ENCODE measurements at places on chromosomes 5 and 9. TPM values are rescaled to one million over a fixed set of nuclear protein-coding genes. Genes with fewer than 3 reads are reported as not detected.

The GLT6D1 gene
- total RNA-seq = not detected

The SLC34A1 gene
- total RNA-seq = 0.15 TPM

The FSD1L gene
- 0.38 TPM for total RNA-seq

The ERMP1 gene
- 25.7 TPM for total RNA-seq

The CCNO gene
- total RNA-seq = 1.6 TPM

The CDKN2B-AS1 gene
- total RNA-seq = 1.7 TPM

The CERCAM gene
- 18.3 TPM for total RNA-seq

The WDR38 gene
- not detected for total RNA-seq

GRCh38 chr9:113502427-113503034, 39.0 kb downstream of the RGS3 start:
- no peak for DNase-seq

- no peak for DNase-seq
These were observed 72.5 kb upstream of the GPR151 start for GRCh38 chr5:146588331-146589027.

DNA sequence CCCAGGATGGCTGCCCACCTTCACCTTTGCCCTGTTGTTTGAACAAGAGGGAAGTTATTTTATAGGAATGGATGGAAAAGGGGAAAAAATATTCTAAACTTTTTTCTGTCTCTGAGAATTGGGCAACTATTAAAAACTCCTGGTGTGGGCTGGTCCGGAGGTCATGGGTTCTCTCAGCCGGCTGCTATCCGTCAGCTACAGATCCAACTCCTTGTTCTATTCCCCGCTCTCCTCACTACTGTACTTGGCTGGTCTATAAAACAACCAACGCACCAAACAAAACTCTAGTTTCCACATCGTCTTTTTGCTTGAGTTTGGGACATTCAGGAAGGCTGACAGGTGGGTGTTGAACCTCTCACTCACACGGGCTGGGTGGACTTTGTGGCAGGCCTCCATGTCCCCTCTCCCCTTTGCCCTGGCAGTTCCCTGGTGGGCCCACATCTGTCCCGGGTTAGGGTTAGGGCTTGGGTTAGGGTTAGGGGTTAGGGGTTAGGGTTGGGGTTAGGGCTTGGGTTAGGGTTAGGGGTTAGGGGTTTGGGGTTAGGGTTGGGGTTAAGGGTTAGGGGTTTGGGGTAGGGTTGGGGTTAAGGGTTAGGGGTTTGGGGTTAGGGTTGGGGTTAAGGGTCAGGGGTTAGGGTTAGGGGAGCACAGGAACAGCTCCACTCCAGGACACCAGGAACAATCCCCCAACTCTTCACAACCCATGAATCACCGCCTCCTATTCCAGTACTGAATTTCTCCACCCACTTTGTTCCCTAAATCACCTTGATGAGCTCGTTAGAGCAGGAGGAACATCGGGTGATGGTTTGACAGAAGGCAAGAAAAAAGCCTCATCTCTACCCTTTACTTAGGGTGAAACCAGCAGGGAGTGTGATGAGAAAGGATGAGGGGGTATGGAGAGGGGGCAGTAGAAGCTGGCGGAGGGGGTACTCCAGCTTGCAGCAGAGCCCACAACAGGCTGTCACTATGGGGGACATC, 302.1 kb upstream of the IRX4 start:
- DNase-seq = no peak

DNA sequence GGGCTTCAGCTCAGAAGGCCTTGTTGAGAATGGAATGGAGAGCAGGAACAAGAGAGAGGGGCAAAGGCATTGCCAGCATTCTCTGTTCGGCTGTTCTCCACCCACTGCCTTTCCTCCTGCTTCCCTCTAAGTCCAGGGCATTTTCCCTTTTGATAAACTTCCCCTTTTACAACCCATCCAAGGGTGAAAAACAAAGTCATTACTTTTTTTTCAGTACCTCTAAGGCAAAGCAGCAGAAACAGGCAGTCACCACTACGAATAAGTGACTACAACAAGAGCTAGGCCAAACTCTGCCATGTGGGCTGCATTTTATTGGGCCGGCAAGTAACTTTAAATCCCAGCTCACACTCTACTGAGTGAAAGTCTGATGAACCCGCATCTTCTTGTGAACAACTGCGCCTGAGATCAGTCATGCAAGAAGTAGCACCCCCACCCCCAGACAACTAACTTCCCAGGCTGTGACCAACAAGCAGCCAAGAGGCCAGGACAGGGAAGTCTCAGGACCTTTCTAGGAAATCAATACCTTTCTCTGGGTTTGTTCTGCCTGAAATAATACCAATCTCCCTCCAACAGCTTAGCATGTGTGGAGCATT, 13.1 kb downstream of the IL7R start:
- no peak for DNase-seq

GRCh38 chr5:150510460-150511263, 2.7 kb downstream of the NDST1 start:
- no peak for DNase-seq

DNA sequence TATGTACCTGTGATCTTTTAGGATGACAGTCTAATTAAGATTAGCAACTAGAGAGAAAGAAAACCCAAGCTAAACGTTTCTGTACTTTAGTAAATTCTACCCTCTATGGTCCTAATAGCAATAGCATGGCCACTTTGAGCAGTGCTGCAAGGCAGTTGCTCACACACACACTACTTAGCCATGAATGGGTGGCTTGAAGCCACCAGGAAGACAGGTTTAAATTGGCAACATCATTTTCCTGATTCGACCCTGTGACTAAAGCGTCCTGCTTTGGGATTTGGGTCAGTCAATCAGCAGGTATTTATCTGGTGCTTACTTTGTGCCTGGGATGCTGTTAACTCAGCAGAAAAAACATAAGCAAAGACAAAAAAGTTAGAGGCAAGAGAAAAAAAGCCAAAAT, 150.6 kb downstream of the ARRDC3 start:
- DNase-seq = no peak

- no peak for DNase-seq
These were observed 174.1 kb downstream of the KDM4C start for GRCh38 chr9:6931913-6932312.

- no peak for DNase-seq
These were observed 151.7 kb downstream of the SEMA5A start for GRCh38 chr5:9394221-9394620.

- DNase-seq = no peak
These were observed 14.0 kb downstream of the SEC61B start for GRCh38 chr9:99235926-99236634.

- no peak for DNase-seq
These were observed 135.8 kb downstream of the KDM4C start for GRCh38 chr9:6893350-6894131.

DNA sequence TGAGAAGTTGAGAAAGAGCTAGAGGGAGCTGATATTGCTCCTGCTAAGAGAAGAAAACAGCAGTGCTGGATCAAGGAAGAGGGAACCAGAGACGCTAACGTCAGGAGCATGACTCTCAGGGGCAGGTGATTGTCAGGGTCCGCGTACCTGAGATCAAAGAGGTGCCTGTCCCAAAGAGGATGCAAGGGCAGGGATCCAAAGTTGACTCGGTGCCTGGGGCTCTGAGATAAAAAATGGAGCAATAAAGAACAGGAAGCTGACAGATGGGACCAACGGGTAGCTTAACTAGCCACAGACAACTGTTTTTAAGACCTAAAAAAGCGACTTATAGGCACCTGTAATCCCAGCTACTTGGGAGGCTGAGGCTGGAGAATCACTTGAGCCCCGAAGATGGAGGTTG, 517.8 kb downstream of the IRX1 start:
- no peak for DNase-seq

- DNase-seq = no peak
These were observed 79.7 kb downstream of the ZNF354C start for GRCh38 chr5:179139936-179140235.

GRCh38 chr5:68110264-68110663, 105.3 kb upstream of the PIK3R1 start:
- DNase-seq = no peak

- DNase-seq = no peak
These were observed 579.4 kb downstream of the TAF11L14 start for GRCh38 chr5:18213666-18214065.

DNA sequence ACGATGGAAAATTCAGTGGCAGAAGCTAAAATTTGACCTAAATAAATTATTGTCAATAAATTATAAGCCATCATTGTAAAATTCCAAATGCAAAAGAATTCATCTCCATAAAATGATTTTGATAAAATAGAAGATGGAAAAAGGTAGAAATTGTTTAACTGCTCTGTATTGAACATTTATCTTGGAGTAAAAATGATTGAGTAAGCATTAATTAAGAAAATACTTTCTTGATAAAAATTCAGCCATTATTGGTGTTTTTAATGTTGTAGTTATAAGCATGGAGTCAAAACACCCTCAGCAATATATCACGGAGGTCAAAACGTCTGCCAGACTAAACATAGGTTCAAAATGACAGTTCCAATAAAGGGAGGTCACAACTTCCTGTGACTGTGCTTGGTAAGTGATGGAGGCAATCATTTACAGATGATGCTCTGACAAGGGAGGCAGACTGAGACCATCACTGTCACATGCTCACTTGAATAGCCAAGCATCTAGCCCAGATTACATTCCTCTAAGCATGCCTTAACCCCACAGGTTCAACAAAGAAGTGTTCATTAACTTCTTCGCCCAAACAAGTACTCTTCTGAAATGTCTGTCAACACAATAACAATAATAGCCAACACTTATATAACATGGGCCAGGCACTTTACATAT, 69.5 kb downstream of the SH3TC2 start:
- no peak for DNase-seq

- DNase-seq = no peak
These were observed 61.8 kb upstream of the TBC1D2 start for GRCh38 chr9:98317134-98317857.

DNA sequence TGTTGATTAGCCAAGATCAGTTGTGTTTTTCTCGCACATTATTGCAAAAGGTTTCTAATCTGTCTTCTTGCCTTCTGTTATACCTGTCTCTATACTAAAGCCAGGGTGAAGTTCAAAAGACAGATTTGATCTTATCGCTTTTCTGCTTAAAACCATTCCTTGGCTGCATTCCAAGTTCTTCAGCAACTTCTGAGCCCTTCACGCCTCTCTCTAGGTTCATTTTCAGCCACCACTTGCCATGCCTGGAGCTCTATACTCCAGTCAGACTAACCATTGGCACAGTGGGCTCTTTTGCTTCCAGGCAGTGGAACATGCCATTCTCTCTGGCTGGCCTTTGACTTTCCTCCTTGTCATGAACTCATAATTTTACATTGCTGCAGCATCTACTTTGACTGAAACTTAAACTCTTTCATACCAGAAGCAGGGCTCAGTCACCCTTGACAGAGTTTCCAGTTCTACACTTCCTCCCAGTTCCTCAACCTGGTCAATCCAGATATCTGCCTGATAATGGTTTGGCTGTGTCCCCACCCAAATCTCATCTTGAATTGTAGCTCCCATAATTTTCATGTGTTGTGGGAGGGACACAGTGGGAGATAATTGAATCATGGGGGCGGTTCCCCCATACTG, 114.4 kb downstream of the SLC12A2 start:
- DNase-seq = no peak

DNA sequence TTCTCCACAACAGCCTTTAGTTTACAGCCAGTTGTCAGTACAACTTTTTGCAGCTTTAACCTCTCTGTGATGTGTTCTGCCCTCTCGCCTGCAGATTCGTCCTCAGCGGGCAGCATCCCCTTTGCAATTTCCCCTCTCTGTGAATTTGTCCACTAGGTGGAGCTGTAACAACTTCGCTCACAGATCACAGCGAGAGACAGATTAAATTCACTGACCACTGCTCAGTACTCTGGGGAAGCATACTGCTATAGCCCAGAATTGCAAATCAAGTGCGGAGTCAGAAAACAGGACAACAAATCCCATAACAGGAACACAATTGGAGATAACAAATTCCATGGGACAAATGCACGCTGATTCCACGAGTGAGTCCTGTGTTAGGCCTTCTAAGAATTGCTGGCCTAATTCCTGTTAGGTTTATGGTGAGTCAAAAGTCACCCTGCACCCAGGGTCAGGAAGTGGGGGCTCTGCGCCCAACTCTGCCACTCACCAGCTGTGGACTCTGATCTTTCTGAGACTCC, 2124.9 kb downstream of the MAT2B start:
- no peak for DNase-seq

DNA sequence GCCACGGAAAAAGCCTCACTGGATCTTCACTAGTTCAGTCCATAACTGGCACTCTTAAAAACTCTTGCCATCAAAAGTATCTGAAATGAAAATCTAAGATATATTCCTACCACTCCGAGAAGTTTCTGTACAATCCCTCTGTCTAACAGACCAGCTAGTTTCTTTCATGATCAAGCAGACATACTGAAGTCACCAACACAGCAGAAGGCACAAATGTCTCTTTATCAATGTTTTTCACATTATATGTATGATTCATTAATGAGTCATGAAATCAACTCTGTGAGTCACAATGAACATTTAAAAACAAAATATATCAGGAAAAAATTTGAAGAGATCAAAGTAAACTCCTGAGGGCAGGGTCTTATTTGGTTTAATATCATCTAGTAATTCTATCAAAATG, 50.8 kb downstream of the F2R start:
- no peak for DNase-seq

DNA sequence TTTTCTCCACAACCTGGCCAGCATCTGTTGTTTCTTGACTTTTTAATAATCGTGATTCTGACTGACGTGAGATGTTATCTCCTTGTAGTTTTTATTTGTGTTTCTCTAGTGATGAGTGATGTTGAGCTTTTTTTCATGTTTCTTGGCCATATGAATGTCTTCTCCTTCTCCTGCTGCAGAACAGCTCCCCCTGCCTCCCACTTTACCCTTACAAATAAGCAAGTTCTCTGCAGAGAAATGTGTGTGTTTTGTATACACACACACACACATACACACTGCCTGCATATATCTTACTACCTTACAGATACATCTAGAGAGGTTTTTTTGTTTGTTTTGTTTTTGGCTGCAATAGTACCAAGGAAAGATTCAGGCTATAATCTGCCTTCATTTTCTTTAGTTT, 88.7 kb upstream of the PHF24 start:
- DNase-seq = no peak

- DNase-seq = no peak
These were observed 100.1 kb downstream of the RAPGEF6 start for GRCh38 chr5:131534974-131535373.

- DNase-seq = no peak
These were observed 1.5 kb downstream of the GGTA1 start for GRCh38 chr9:121498150-121498486.

DNA sequence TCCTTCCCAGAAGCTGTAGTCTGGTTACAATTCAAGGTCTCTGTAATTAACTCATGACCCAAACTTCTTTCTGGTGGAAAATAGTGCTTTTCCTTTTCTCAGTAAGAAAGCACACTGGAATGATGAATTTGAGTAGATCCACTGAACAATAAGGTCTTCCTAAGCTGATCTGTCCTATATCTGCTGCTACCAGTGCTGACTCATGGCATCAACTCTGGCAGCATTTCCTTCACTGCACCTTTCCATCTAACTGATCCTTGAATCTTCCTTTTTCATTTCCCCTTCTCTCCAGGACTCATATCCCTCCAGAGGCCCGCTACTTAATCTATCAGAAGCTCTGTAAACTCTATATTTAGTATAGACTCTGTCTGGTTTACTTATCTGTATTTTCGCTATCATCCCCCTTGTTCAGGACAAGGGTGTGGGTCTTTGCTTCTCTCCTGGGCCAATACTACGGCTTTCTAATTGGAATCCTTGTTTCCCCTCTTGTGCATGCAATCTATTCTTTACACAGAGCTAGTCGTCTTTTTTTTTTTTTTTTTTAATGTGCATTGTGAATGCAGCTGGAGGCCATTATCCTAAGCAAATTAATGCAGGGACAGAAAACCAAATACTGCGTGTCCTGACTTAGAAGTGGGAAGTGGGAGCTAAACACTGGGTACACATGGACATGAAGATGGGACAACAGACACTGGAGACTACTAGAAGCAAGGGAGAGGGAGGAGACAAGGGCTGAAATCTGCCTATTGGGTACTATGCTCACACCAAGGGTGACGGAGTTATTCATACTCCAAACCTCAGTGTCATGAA, 192.2 kb upstream of the RPS23 start:
- DNase-seq = no peak

All from esophagus squamous epithelium (tissue), 5 donors.